Central memory CD8-positive, alpha-beta T cell (primary cell): ENCODE measurements at places on chromosomes 6 and 20.

DNA sequence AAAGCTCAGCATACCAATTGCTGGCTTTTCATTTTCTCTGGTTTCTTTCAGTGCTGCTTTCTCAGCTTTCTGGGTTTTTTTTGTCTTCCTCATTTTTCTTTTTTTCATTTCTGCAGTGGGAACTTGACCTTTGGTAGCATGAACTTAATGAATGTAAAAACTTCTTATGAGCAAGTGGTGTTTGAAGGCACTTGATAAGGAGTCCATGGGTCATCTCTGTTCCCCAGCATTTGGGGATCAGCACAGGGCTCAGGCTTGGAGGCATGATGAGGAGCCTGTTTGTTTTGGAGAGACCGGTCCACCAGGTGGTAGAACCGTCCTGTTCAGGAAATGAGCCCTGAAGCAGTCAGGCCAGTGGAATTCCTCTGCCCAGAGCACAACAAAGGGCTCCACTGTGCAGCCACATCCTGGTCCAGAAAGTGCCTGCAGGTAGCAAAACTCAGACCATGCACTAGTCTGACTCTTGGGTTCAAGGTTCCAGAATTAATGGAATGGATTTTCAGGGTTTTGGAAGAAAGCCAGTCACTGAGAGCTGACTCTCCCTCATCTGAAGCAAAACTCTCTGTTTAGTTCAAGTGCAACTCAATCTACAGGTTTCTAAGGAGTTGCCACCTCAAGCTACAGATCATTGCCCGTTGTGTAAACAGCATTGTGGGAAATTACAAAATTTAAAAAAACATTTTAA, 52.3 kb upstream of the ADGRF1 start:
- no peak for DNase-seq

- DNase-seq = no peak
Observed at GRCh38 chr20:16501301-16501700, 71.9 kb downstream of the KIF16B start.

- DNase-seq = peak; percentile 33
Observed at GRCh38 chr6:43924222-43924702, 154.3 kb downstream of the VEGFA start.

GRCh38 chr6:52410979-52411378, 9.2 kb upstream of the EFHC1 start:
- DNase-seq = no peak

- DNase-seq = no peak
Observed at GRCh38 chr6:32945953-32946352, 5.1 kb upstream of the HLA-DMB start.

DNA sequence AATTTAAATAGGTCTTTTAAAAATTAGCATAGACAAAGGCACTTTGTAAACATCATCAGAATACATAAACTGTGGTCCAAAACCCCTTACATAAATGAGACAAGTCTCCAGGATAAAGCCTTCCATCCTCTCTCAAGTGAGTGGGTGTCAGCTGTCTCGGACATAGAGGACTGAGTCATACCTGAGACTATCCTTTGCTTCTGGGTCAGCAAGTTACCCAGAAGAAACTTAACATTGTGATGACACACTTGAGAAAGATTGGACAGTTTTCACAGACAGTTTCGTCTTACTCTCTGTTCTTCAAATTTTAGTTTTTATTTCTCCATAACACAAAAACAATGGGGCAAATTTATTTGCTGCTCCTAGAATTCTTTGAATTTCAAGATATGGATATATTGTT, 838.0 kb downstream of the DHX35 start:
- DNase-seq = no peak

GRCh38 chr6:38279963-38280588, 359.7 kb downstream of the BTBD9 start:
- DNase-seq = no peak

- DNase-seq = no peak
Observed at GRCh38 chr20:54668271-54669039, 193.1 kb downstream of the DOK5 start.

DNA sequence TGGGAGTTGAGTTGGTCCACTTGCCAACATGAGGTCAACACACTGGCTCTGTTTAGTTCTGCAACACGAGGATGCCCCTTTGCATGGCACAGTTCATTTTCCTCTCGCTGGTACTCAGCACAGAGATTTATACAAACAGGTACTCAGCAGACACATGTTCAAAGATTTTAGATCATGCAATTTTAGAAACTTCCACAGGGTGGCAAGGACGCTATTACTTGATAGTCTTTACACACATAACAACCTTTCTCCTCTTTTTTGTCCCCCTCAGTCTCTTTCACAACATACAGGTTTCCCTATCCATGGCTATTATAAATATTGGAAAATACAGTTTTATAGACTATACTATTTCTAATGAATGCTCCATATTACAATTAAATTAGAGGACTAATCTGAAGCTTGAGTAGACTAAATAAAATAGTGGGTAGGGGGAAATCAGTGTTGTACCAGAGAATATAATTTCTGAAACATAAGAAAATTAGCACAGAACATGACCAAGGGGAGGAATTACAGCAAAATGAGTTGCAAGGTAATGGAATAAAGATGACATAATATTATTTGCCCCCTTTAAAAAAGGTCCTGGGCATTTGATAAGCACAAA, 331.8 kb upstream of the BTBD3 start:
- no peak for DNase-seq
